ENCODE measurements at places on chromosomes 1 and 21.

- no peak for DNase-seq
Observed at GRCh38 chr1:29011775-29012174, 97.4 kb downstream of the EPB41 start.

DNA sequence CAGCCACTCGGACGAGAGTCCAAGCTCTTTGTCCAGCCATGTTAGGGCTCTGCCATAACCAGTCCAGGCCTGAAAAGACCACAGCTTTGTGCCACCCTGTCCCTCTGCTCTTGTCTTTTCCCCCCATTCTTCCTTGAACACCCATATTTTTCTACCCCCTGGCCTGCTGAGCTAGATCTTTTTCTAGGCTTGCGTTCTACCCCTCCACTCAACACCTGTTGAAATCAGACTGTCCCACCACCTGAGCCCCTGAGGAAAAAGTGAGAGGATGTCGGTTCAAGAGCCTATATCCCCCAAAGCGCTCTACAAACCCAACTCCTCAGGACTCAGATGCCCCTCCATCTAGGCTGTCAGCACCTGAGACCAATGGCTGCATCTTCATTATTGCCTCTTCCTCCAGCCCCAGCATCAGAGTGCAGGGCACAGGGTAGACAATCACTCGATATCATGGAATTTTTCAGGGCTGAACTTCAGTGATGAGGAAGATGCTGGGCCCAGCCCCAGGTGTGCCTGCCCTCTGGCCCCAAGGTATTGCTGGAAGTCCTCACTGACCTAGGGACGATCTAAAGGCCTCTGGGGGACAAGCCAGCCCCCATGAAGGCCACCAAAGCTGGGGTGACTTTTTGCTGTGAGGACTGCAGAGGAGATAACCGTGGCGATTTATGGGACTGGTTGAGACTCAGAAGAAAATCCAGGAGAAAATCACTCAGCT, 75.3 kb downstream of the CD247 start:
- no peak for DNase-seq

DNA sequence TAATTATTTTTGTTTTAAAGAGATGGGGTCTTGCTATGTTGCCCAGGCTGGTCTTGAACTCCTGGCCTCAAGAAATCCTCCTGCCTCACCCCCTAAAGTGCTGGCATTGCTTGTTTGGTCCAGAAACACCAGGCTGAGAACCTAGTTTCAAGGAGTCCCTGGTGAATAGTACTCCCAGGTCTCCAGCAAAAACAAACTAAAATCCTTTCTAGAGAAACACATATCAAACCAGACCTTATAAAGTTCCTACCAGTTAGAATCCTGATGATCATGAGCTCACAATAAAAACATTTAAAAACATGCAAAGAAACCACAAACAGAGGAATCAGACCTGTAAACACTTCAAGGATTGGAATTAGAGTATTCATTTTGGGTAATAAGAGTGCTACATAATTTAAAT, 34.4 kb upstream of the PADI1 start:
- no peak for DNase-seq

GRCh38 chr1:30418939-30419720, 304.3 kb downstream of the MATN1 start:
- DNase-seq: no peak

GRCh38 chr1:160083968-160084770, 2.8 kb downstream of the KCNJ9 start:
- peak; percentile 58 for DNase-seq

GRCh38 chr1:24293392-24294227, 25.5 kb upstream of the GRHL3 start:
- DNase-seq: no peak

DNA sequence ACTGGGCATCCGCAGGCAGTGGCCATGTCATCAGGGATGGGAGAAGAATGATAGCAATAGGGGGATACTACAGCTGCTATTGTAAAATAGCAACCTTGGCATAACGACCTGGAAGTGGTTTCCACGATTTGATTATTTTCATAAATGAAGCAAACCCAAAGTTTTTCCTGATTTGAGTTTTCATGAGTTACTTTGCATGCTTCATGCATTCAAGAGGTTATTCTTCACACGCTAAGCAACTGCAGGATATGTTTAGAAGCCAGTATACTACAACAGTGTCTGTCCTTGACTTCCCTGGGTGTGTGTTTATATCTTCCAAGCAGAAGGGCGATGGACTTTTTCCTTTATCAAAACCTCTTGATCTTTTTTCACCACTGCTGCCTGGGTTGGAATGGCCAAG, 281.1 kb upstream of the DUSP10 start:
- DNase-seq: no peak

GRCh38 chr1:175887981-175888428, 144.6 kb upstream of the TNR start:
- no peak for DNase-seq

DNA sequence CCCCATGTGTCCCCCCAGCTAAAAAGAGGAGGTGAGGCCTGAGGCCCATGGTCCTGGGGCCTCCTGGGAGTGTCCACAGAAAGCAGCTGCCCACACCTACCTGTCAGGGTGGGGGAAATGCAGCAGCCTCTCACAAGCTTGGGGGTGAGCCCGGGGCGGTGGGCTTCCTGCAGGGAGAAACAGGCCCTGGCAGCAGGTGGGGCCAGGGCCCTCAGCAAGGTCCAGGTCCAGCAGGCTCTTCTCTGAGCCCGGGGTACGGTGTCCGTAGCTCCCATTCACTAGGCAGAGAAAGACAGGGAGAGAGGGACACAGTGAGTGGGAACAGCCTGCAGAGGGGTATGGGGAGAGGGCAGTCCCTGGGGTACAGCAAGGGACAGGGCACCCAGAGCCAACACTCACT, 139.0 kb downstream of the GLIS1 start:
- DNase-seq: no peak

GRCh38 chr1:34740161-34740868, 14.5 kb upstream of the GJB5 start:
- no peak for DNase-seq

DNA sequence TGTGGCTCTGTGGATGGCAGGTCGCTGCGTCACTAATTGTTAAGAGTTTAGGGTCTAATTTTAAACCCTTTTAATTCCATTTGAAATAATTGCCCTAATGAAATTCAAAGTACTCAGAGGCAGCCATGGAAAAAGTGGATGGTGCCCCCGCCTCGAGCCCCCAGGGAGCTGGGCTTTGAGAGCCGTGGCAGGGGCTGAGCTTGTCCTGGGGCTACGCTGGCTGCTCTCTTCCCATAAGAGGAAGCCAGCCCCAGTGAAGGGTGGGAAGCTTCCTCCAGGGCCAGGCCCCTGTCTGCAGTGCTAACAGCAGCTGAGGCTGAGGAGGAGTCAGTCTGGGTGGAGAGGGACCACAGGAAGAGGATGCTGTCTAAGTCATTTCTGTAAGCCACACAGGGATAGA, 315.0 kb upstream of the POU3F1 start:
- no peak for DNase-seq

DNA sequence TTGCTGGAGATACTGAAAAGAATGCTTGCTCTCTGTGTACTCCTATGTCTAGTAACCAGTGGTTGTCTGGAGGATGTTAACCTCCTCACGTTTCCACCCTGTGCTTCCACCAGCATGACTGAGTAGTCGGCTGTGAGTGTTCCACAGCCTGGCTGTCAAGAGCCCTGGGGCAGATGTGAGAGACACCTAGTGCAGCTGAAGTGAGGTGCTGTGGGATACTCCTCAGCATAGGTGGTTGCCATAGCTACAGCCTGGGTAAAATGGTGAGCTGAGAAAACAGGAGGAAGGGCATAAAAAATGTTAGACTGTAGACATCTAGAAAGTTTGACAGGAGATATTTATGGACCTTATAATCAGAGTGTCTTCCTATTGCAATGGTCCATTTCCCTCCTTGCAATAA, 15.8 kb downstream of the IVL start:
- DNase-seq: no peak

GRCh38 chr21:24289539-24289938, 1317.7 kb downstream of the MRPL39 start:
- DNase-seq: no peak

DNA sequence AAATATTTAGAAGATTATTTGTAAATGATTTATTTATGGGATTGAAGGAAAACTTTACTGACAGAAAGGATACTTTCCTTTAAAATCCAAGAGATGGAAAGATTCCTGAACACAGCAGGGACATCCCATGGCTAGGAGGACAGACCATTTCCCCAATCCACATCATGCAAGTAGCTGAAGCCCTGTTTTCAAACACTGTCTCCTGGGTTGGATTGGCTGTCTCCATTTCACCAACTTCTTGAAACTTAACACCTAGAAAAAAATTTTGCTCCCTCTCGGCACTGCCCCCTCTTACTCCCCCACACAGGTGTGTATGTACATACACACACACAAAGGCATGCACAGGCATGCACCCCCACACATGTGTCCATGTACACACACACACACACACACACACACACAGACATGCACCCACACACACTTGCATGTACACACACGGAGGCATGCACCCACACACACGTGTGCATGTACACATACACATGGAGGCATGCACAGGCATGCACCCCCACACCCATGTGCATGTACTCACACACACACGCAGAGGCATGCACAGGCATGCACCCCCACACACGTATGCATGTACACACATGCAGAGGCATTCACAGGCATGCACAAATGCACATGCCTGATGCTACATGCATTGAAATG, 320.0 kb downstream of the CHRM3 start:
- no peak for DNase-seq

DNA sequence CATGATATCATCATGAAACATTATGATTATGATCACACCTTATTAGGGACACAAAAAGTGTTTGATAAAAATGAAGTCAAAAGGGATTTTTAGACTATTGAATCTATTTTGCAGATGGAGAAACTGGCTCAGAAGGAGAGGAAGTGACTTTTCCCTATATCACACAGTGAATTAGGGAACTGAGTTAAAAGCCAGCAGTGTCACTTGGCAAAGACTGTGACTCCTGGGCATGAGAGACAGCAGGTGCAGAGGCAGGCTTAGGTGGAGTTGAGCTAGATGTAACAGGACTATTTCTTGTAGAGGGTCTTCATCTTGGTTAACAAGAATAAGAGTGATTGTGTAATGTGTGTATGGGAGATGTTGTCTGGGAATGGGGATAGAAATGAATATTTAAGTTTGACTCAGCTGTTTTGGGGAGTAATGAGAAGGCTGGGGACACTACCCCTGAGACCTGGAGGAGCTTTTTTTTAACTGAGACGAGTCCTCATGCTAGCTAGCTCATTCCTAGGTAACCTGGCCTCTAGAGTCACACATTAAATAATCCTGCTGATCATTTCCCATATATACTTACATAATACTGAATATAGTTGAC, 1.0 kb upstream of the CD84 start:
- DNase-seq: no peak

- no peak for DNase-seq
Observed at GRCh38 chr1:228249513-228250305, 41.9 kb downstream of the OBSCN start.
